ENCODE measurements at places on chromosomes 11 and 22.

GRCh38 chr11:90476442-90477007 lies 253.7 kb upstream of the CHORDC1 start:
- DNase-seq, result peak; percentile 16

- no peak for DNase-seq
These were observed 16.1 kb downstream of the CPT1A start for GRCh38 chr11:68825571-68825970.

- DNase-seq, result no peak
These were observed 66.2 kb upstream of the CSNK1E start for GRCh38 chr22:38383417-38383816.

- DNase-seq, result no peak
These were observed 250.3 kb downstream of the TBC1D22A start for GRCh38 chr22:47012589-47013370.

DNA sequence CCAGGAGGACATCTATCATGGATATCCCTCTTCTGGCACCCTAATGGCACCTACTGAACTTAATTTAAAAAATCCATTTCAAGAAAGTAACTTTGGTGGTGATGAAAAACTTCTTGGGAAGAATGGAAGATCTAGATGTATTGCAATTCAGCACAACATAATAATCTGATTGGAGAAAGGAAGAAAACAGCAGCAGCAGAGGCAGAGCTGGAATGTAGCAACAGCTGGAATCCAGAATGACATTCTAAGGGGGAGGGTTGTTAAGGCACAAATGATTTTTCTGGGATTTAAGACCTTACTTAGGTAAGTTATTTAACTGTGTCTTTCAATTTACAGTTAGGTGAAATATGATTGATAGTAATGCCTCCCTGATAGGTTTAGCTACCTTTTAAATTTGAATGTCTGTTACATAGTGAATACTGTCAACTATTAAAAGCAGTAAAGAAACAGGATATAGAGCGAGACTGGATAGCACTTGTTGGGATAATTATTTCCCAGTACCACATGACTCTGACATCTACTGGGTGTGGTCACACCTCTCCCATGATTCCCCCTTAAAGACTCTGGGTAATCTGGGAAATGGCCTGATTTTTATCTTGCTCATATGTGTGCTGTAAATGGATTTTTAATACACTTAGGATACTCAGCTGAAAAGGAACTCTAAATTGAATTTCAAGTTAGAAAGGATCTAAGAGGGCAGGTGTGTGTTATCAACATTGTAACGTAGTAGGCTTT lies 11.7 kb downstream of the CAPRIN1 start:
- no peak for DNase-seq

DNA sequence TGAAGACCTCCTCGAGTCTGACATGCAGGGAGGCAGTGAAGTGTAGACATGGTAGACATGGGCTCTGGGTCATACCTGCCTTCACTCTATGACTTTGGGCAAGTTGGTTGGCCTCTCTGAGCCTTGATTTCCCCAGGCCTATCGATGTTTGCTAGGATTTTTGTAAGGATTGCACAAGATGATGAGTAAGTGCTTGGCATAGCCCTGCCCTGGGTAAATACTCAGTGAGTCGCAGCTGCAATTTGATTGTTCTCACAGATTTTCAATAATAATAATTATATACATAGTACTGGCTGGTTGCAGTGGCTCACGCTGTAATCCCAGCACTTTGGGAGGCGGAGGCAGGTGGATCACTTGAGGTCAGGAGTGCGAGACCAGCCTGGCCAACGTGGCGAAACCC lies 18.1 kb downstream of the MCM5 start:
- no peak for DNase-seq

- DNase-seq, result no peak
These were observed 42.3 kb upstream of the RBX1 start for GRCh38 chr22:40908895-40909294.

GRCh38 chr11:70804139-70804837 lies 406.0 kb downstream of the CTTN start:
- no peak for DNase-seq

DNA sequence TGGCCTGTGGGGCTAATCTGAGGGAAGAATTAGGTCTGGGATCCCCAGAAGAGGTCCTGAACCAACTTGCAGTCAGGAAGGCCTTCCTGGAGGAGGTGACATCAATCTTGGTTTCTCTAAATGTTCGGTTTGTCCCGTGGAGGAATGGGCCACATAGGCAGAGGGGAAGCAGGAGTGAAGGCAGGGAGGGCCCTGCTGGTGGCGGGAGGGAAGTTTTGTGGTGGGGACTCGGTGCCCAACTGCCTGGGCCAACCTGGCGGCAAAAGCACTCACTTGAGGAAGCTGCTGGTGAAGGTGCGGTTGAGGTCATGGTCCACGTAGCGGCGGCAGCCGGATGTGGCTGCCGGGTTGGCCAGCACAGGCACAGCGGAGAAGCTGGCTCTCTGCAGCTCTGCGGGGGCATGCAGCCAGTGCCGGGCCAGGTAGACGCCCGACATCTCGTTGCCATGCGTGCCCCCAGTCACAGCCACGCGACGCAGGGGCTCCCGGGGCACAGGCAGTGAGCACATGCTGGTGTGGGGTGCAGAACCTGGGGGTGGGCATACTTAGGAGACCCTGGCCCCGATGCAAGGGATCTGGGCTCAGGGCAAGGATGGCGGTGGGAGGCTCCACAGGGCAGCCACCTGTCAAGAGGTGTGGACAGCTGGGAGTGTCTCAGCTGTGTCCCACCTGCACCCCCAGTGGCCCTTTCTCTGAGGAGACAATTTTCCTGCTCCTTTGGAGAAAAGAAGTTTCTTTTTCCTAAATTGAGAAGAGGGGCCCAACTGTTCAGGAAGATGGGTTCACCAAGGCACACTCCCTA lies 3.8 kb downstream of the ACY3 start:
- no peak for DNase-seq

DNA sequence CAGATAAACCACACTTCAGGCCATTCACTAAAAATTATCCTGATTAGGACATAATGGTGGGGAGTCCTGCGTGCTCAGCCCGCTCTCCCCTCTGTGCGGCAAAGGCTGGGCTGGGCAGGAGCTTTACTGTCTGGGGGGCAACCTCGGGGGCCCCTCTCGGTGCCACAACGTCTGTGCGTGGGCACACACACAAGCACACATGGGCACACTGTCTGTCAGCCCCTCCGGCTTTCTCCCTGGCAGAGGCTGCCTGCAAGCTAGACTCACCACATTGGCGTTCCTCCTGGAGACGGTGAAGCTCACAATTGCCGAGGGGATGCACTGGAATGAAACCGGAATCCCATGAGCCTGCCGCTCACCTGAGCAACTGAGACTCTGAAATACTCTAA lies 5.2 kb downstream of the MLC1 start:
- no peak for DNase-seq

- no peak for DNase-seq
These were observed 12.2 kb upstream of the VPS37C start for GRCh38 chr11:61173456-61173855.

DNA sequence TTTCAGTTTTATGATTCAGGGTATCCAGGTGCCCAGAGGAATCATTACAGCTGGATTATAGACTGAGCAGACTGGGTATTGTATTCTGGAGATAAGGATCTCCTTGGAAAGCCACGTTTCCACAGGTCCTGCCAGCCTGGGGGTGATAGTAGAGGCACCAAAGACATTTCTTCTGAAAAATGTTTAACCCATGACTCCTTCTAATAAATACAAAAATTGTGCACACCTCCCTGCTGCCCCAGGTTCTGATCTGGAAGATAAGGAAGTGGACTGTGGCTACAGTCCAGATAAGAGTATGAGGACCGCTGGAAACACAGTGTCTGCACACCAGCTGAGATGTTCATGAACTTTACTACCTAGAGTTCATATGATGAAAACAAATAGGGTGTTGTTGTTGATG lies 192.5 kb downstream of the DBX1 start:
- DNase-seq, result no peak

DNA sequence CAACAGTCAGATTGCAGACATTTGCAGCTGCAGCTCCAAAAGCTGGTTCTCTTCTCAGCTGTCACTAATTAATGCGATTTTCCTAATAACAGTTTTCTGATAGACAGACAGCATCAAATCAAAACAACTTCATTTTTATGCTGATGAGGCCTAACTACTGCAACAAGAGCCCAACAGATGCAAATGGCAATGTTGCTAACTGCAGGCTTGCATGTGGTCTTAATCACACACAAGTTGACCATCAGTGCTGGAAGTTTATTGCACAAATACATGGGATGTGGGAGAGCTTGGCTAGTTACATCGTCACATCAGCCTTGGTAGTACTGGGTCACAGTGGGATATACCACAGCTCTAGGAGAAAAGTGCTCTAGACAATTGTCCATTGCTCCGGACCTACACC lies 99.2 kb downstream of the SPON1 start:
- DNase-seq, result no peak

GRCh38 chr22:28594797-28595462 lies 84.7 kb downstream of the TTC28 start:
- no peak for DNase-seq

GRCh38 chr11:61474013-61474643 lies 34.4 kb upstream of the LRRC10B start:
- DNase-seq, result no peak

Data from nephron progenitor cell (in vitro differentiated cells).